ENCODE measurements at places on chromosomes 16 and 17. TPM values are rescaled to one million over a fixed set of nuclear protein-coding genes. Genes with fewer than 3 reads are reported as not detected.

DNA sequence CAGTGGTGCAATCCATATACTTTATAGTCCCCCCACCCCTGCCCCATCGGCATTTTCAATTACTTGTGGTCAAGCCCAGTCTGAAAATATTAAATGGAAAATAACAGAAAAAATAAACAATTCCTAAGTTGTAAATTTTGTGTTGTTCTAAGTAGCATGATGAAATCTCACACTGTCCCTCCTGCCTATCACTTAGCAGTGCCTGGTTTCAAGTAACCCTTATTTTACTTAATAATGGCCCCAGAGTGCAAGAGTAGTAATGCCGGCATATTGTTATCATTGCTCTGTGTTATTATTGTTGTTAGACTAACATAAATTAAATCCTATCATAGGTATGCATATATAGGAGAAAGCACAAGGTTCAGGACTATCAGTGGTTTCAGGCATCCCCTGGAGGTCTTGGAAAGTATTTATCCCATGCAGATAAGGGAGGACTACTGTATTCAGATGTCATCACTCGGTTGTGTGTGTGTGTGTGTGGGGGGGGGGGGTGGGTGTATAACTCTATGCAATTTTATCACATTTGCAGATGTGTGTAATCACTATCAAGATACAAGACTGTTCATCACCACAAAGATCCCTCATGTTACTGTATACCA, 9.3 kb downstream of the UBE2G1 start:
- no peak for DNase-seq

GRCh38 chr17:56599088-56599487, 5.6 kb downstream of the NOG start:
- peak; percentile 49 for DNase-seq

DNA sequence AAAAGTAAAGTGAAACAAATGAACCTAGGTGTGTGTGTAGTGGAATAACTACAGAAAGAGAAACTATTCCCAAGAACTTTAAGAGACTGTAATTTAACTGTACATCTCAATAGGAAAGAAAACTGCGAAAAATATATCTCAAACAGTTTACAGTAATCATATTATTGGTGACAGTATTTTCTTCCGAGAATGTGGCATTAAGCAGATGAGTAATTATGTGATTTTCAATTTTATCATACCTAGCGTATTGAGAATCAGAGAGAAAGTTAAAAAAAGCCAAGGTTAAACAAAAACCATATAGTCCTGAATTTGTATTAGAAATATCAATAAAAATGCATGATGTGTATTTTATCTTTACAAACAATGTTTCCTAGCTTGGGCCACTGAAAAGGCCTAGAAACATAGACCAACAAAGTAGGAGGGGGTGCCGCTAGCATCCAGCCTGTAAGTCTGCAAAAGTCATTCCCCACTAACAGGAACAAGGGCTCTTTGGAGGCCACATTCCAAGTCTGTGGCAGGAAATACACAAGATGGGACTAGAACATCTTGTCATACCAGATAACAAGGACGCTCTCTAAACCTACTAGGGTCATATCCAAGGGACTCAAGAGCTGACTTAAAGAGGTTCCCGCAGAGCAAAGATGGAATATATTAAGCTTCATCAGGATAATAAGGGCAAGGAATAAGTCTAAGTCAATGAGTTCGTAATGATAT, 20.5 kb downstream of the RNF157 start:
- no peak for DNase-seq

GRCh38 chr17:11550431-11550830, 47.8 kb upstream of the DNAH9 start:
- no peak for DNase-seq

DNA sequence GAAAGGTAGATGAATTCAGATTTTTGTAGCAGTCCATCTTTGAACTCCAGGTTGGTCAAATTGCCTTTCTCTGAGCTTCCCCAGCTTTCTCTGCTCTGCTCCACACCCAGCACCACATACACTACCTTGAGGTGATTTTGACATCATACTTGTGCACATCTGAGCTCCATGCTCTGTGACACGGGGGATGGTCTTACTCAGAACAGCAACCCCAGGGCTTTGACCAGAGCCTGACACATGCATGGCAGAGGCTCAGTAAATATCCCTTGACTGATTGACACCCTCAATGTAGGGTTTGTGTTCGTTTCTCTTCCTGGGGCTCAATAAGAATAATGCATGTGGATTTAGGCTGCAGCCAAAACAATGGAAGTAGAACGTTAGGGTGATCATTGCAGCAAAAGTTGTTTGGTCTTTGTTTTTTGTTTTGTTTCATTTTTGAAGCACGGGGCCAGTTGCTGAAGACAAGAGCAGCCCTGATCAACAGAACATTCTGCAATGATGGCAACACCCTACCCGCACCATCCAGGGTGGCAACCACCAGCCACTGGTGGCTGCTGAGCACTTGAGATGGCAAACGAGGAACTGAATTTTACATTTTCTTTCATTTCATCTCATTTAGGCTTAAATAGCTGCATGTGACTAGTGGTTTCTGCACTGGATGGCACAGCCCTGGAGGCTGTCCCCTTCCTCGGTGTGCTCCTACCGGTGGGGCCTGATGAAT, 224.8 kb upstream of the TNRC6C start:
- no peak for DNase-seq

- peak; percentile 79 for DNase-seq
Observed at GRCh38 chr17:42183741-42184711, 1.2 kb downstream of the HCRT start.

DNA sequence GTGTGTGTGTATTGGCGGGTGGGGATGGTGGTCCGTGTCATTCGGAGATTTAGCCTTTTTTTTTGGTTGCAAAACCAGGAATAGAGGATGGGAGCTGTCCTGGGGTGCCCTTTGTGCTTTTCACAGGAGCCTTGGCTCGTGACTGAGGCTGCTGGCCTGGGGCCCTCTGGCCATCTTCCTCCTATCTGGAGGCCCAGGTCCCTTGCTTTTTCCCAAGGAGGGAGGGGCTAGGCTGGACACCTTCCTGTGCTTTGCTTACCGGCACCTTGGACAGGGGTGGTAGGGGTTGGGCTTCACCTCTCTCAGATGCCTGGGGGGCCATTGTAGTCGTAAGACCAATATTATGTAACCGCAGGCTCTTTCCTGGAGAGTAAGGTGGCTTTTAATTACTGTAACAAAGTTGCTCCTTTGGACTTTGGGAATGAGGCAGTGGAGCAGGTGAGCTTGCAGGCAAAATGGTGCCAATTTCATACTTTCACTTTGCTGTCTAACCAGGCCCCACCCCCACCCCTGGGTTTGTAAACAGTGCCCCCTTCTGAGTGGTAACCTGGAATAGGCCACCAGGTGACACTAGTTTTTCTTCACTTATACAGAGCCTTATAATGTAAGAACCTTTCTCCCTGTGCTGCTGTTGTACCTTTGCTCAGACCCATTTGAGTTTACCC, 1.2 kb downstream of the DYNLL2 start:
- peak; percentile 75 for DNase-seq

GRCh38 chr16:21987498-21987897, 13.4 kb downstream of the PDZD9 start:
- DNase-seq = no peak

DNA sequence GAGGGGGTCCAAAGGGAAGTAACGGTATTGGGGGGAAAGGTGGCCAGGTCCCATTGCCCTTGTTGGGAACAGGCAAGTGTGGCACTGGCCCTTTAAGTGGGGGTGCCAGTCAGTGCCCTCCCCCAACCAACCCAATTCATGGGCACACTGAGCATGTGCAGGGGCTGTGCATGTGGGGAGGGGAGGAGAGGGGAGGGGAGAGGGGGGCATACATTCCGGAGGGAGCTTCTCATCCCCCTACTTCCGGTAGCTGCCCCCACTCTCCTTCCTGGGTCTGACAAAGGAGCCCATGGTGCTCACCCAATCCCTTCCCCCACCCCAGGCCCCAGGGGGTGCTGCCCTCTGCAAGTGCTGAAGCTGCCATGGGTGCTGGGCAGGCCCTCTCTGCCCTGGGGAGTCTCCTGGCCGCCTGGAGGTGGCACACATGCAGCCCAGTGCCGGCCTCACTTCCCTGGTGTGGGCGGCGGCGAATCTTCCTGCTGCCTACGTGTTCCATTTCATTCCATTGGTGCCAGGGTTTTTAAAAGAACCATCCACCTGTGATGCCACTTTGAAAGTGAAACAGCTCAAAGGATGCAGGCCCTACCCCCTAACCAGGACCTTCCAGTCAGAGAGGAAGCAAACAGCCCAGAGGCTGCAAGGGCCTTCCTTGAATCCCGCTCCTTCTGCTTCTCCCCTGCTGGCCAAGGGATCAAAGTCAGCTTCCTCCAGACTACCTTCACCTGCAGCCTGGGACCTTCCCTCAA, 11.0 kb downstream of the HEXIM2 start:
- peak; percentile 77 for DNase-seq

DNA sequence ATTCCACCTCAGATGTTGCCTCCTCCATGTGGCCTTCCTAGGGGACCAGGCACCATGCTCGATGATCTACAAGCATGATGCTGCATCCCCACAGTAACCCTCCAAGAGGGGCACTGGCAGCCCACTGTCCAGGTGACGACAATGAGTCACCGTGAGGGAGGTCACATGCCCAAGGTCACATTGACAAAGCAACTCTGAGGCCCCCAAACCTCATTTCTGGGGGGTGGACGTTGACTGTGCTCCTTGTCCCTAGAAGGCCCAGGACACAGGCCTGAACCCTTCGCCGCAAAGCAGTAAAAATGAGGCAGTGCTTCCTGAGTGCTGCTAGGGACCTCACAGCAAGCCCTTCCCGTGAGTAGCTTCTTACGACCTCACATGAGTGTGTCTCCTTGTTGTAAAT, 136.5 kb downstream of the C16orf78 start:
- no peak for DNase-seq

GRCh38 chr17:64685705-64686104, 23.6 kb upstream of the SMURF2 start:
- no peak for DNase-seq

- no peak for DNase-seq
Observed at GRCh38 chr17:46866747-46867146, 15.4 kb downstream of the WNT9B start.

- no peak for DNase-seq
Observed at GRCh38 chr16:22648941-22649340, 138.2 kb downstream of the NPIPB5 start.

GRCh38 chr16:82282662-82283061, 112.6 kb upstream of the MPHOSPH6 start:
- no peak for DNase-seq

- DNase-seq = peak; percentile 44
Observed at GRCh38 chr17:45319239-45319703, 2.5 kb upstream of the MAP3K14 start.

DNA sequence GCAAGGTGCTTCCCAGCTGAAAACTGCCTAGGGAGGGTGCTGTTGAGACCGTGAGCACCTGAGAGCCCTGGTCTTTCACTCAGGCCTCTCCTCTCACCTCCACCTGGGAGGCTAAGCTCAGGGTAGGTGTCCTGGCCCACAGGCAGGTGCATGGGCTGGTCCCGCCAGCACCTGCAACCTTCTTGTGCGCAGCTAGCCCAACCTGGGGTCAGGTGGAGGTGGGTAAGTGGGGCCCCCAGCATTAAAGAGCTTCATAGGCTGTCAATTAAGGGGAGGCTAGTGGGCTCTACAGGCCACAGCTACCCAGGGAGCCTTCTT, 8.7 kb downstream of the ADCY7 start:
- no peak for DNase-seq

GRCh38 chr16:59263955-59264354, 529.8 kb upstream of the GOT2 start:
- DNase-seq = no peak

DNA sequence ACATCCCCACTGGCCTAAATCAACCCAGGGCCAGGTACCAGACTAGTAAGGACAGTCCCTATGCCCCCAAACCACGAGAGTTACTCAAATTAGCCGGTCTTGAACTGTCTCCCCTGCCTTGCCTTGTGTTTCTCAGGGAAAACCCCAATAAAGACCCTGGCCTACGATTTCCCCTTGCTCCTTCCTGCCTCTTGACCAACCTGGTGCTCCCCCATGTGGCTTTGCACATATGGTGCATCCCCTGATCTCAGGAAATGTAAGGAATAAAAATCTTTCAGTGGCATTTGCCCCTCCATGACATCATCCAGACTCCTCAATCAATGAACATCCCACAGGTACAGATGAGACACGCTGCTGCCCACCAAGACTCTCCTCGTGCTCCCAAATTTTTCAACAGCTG, 87.9 kb downstream of the ZNF18 start:
- DNase-seq = no peak

DNA sequence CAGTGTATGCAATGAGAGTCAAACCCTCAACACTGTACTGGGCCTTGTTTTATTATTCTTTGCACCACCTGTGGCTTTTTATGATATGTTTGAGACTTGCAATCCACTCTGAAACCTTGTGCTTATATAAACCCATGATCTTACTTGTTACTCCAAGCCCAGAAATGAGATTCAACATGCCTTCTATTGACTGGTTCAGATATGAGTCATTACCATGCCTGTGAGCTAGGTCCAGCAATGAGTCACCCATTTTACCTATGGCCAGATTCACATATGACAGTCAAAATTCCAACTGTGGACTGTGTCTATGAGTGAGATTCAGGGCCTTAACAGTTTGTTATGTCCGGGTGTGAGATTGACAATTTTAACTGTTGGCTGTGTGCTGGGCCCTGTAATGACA, 1846.1 kb downstream of the TP53TG3F start:
- no peak for DNase-seq

DNA sequence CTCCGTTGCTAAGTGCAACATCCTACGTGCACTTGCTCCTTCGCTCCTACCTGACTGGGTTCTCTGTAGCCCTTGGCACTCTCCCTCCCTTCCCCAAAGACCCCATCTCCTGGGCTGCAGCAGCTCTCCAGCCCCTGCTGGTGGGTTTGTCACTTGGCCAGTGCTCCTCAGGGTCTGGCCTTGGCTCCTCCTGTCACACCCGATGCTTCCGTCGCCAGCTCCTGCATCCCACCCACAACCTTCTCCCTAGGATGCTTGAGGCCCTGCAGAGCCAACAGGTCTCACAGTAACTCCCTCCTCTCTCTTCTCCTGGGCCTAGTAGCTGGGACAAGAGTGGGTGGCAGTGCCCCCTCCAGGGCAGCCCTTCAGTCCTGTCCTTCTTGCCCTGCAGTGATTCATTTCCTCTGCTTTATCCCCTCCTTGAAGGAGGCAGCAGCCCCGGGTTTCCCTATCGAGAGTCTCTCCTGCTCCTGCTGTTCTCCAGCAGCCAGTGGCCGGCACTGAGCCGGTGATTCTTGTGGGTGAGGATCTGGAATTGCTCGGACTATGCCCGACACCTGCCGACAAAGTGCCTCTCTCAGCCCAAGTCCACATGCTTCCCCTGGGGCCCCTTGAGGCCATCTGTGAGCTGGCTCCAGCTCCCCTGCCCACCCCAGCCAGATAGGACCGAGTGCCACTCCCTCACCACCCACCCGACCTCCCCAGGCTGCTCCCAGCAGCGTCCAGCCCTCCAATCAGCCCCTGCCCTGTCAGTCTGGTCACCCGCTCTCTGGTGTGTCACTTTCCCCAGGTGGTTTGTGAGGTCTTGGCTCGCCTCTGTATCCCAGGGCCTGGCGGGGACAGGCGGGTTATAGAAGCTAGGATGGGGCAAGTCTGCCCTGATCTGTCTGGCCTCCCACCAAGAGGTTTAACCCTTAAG, 3.8 kb downstream of the LITAFD start:
- DNase-seq = no peak

The TMC5 gene
- total RNA-seq = not detected

The KRT32 gene
- total RNA-seq = not detected

All from activated CD8-positive, alpha-beta T cell treated with anti-CD3 and anti-CD28 coated beads for 36 hours (primary cell).